ENCODE measurements at places on chromosomes 3 and 15.
A peak's percentile ranks its signal among the peaks of the same experiment; 100 is the strongest.

DNA sequence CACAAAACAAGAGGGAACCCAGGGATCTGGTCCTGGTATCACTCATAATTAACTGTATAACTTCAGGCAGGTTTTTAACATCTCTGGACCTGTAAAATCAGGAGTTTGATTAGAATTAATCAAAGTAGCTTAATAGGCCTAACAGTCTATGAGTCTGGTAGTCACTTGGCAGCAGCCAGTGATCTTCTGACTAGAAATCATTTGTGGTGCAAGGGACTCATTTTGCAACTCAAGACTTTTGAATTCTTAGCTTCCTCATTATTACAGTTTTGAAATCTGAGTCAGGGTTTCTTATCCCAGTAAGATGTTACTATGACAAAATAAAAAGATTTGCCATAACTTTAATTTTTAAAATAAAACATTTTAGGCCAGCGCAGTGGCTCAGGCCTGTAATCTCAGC lies 70.8 kb downstream of the TMCC1 start:
- peak; percentile 97 for DNase-seq

GRCh38 chr3:65126527-65127410 lies 439.0 kb upstream of the ADAMTS9 start:
- no peak for DNase-seq

- no peak for DNase-seq
These were observed 176.3 kb upstream of the BCL6 start for GRCh38 chr3:187921391-187922074.

DNA sequence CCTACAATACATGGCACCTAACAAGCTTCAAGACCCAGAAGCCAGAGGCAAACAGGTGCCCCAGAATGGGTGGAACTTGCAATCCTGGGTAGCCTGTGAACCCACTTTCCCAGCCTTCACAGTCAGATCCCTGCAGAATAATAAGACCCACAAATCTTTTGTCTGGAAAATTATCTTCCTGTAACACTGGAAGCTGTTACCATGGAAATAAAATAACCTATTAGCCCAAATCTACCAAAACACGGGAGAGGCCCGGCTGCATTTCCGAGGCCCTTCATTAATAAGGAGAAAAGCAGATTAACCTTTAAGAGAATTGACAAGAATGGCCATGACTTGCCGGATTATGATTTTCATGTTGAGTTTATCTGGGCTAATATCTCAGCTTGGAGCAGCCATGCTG lies 256.1 kb upstream of the PROK2 start:
- no peak for DNase-seq
